ENCODE measurements at places on chromosomes 11 and 22. TPM values are rescaled to one million over a fixed set of nuclear protein-coding genes. Genes with fewer than 3 reads are reported as not detected.
A peak's percentile ranks its signal among the peaks of the same experiment; 100 is the strongest.

GRCh38 chr11:57309106-57310059 lies 15.4 kb downstream of the TNKS1BP1 start:
- no peak for DNase-seq

DNA sequence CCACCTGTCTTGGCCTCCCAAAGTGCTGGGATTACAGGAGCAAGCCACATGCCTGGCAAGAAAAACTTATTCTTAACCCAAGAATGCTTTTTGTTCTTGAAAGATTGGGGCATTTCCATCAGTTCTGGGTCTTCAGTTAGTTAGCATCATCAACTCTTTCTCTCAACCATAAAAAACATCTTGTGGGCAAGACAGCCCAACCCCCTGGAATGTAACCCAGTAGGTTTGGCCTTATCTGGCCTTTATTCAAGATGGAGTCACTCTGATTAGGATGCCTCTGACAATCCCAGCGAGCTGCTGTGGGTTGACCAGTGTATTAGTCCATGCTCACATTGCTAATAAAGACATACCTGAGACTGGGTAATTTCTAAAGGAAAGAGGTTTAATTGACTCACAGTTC lies 9.2 kb upstream of the TPCN2 start:
- no peak for DNase-seq

DNA sequence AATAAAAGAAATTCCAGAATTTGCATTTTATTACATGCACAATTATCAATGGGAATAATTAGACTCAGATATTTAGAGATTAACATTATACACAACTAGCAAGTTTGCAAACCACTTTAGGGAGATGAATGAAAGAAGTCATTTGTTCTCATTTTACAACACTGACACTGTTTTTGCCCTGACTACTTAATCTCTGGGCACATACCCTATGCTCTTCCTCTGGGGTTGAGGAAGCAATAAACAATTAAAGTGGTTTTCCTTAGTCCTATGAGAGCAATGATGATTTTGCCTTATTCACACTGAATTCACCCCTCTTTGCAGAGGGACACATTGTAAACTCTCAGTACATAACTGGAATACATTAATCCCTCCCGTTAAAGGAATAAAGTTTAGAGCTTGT lies 72.7 kb downstream of the TRPC6 start:
- DNase-seq: no peak

DNA sequence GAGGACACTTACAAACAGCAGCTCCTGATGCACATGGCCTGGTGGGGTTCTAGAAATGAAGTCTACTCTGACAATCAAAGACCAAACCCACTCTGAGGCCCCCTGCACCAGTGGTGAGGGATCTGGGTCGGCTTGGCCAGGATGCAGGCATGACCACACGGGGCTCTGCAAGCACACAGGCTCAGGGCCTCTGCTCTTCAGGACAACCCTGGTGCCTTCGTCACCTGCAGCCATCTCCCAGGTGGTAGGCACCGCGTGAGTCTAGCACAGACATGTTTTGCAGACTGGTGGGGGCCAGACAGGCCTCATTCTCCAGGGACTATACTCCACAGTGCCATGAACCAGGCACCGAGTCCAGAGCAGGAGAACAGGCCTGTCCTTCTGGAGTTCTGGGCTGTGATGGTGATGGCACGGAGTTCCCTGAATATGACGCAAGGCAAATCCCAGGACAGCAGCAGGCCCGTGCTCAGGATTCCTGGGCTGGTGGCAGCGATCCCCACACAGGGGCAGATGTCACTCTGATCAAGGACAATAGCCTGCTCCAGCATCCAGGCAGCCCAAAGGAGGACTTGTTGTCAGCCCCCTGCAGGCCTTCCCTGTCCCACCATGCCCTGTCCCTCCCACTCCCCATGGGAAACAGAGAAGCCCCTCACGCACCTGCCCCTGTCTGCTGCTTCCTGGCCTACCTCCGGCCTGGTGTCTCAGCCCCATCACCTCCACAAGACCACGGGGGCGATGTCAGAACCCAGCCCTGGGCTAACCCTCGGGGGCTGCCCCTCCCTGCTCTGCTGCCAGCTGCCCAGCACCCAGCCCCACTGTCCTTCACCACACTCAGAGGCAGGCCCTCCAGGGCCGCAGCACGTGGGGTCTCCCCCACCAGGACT lies 36.1 kb downstream of the GNB1L start:
- no peak for DNase-seq

DNA sequence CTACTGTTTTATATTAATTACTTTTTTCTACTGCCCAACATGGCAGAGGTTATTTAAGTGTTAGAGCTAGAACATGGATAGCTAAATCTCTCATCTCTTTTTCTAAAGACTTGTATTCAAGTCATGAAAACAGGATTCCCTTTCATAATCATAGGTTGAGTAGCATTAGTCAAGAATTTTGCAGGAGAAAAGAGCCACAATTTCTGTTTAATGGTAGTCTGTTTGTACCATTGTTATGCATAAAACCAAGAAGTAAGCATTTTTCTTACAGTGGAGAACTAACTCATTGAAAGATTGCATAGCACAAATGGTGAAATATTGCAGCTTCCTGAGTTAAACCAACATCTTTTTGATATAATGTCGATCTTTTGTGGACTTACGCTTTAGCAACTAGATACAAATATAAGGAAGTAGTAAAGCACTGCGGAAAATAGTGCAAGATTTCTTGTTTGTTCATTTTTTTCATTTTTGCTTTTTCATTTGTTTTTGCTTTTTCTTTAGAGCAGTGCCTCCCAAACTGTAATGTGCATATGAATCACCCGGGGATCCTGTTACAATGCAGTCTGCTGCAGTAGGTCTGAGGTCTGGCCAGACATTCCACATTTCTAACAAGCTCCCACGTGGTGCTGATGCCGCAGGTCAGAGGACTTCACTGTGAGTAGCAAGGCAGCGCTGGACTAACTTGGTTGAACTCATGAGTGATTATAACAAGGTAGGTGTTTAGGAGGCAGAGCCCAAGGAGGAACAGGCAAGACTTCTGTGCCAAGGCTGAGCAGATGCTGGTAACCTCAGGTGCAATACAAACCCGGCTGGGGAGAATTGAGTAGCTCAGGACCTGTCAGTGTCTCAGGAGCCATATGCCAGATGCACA lies 4.6 kb downstream of the ETS1 start:
- no peak for DNase-seq

GRCh38 chr22:39518144-39518786 lies 2.1 kb upstream of the ATF4 start:
- no peak for DNase-seq

GRCh38 chr22:42376711-42377554 lies 55.3 kb downstream of the NFAM1 start:
- DNase-seq: no peak

GRCh38 chr11:65274735-65275682 lies 13.2 kb downstream of the POLA2 start:
- DNase-seq: peak; percentile 89

GRCh38 chr11:117287668-117288067 lies 3.5 kb upstream of the BACE1-AS start:
- DNase-seq: no peak

- DNase-seq: peak; percentile 27
Measured at GRCh38 chr11:43327987-43328386, 16.2 kb downstream of the API5 start.

GRCh38 chr11:118247041-118247440 lies 5.1 kb downstream of the MPZL3 start:
- DNase-seq: peak; percentile 60

DNA sequence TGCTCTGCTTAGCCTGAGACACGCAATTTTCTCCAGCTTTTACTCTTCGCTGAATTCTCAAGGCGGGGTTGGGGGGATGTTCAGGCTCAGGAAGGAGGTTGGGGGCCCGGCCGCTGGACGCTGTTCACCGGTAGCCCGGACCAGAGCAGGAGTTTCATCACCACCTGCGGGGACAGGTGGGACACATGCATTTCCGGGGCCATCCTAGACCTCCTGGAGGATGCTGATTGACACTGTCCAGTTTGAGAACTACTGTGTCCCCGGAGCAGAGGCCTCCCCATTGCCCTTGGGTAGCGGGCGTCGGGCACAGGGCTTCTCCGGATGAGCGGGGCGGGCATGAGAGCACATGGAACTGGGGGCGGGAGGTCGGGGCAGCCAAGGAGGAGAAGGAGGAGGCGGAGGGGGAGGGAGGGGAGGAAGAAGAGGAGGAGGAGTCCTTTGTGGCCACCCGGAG lies 144.0 kb upstream of the GRK3 start:
- DNase-seq: no peak

GRCh38 chr11:104858882-104859775 lies 39.1 kb downstream of the CASP12 start:
- DNase-seq: no peak

DNA sequence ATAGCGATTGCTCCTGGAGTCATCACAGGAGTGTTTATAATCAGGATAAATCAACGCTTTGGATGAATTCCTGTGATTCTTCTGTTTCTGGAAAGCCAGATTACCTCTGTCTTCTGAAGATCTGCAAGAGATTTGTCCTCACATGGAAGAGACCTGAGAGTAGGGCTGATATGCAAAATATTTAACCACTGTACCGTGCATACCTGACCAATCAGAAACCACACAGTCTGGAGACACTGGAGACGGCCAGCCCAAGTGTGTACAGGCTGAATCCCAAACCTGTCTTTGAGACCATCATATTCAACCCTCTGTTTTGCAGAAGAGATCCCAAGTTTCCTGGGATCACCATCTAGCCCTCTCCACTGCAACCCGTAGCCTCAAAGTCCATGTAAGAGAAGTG lies 50.4 kb upstream of the WT1 start:
- DNase-seq: no peak

DNA sequence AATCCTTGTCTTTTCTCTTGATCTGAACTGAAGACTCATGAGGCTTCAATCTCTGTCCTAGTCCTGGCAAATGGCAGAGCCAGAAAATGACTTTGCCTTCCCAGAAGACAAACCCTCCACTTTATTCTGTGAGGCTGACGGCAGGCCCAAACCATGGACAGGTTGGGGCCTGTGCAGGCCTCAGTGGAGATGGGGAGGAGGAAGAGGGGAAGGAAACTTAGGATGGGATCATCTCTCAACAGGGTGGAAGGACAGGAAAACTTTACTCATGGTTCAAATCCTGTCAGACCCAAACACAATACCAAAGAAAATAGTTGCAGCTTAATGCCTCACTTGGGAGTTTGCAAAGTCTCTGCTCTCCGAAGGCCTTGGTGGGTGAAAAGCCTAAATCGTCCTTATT lies 9.8 kb downstream of the RPL27A start:
- DNase-seq: no peak

GRCh38 chr11:115990004-115990447 lies 485.8 kb upstream of the CADM1 start:
- DNase-seq: no peak

DNA sequence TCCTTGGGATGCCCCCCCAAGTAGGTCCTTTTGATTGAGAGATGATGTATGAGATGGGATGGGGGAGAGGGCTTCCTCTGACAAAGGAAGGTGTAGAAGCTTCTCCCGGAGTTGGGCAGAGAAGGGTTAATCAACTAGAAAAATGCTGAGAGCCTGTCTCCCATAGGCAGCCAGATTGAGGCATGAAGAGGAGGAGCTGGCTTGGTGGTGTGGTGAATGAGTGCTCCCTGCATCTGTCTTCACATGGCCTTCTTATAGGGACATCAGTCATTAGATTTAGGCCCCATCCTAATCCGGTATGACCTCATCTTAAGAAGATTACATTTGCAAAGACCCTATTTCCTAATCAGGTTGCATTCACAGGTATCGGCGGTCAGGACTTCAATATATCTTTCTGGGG lies 61.1 kb downstream of the NFAM1 start:
- DNase-seq: no peak

The SEPTIN3 gene
- total RNA-seq: not detected

The CD6 gene
- total RNA-seq: not detected

The OR8A1 gene
- total RNA-seq: not detected

The PARVG gene
- total RNA-seq: not detected

The MS4A1 gene
- total RNA-seq: not detected

The SHANK2 gene
- 10.5 TPM for total RNA-seq
